T-helper 2 cell (primary cell): ENCODE measurements at places on chromosomes 6 and 20.

- DNase-seq, result no peak
Measured at GRCh38 chr6:80523010-80523409, 416.5 kb downstream of the BCKDHB start.

GRCh38 chr6:16438718-16439591, 200.6 kb downstream of the GMPR start:
- no peak for DNase-seq

DNA sequence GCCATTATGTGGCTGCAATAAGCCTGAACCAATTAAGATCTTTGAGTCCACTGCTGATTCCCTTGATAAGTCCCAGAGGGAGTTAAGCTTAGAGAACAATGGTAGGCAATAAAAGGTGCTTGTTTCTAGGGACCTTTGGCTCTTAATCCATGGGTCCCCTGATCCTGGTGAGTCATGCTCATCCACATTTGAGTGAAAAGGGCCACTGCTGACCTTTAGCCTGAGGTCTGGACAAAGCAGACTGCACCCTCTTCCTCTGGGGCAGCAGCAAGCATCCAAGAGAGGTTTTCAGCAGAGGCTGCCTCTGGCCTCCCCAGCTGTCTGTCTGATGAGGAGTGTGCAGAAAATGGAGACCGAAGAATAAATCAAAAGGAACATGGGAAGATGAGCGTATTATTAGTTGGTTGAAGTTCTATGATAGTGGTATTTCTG, 16.1 kb upstream of the SCGN start:
- no peak for DNase-seq

DNA sequence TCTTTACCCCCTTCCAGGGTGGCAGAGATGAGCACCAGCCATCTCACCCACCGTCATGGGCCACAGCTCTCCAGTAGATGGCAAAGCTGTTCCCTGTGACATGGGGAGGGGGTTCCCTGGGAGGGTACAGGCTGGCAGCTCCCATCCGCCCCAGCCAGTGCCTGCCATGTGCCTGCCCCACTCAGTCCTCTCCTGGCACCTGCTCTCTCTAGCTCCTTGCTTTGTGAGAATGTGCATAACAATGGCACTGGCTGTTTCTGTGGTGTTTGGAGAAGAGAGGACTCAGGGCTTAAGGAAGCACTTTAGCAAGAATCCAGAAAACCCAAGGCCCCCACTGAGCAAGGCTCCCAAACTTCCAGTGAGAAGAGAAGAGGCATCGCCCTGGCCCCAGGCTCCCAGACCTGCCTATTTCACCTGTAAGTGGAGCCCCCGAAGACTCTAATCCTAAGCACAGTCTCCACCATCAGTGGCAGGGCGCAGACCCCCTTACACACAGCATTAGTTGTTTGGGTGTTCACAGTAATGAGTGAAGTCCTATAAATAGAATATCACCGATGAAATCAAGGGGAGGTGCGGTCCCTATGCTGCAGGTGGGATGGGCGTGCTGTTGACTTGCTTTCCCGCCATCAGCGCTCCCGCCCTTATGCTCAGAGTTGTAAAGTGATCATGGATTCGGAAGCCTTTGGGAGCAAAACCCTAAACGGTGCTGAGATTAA, 110.2 kb downstream of the AGPAT4 start:
- DNase-seq, result no peak

GRCh38 chr20:34720266-34720665, 16.1 kb downstream of the TP53INP2 start:
- DNase-seq, result no peak

DNA sequence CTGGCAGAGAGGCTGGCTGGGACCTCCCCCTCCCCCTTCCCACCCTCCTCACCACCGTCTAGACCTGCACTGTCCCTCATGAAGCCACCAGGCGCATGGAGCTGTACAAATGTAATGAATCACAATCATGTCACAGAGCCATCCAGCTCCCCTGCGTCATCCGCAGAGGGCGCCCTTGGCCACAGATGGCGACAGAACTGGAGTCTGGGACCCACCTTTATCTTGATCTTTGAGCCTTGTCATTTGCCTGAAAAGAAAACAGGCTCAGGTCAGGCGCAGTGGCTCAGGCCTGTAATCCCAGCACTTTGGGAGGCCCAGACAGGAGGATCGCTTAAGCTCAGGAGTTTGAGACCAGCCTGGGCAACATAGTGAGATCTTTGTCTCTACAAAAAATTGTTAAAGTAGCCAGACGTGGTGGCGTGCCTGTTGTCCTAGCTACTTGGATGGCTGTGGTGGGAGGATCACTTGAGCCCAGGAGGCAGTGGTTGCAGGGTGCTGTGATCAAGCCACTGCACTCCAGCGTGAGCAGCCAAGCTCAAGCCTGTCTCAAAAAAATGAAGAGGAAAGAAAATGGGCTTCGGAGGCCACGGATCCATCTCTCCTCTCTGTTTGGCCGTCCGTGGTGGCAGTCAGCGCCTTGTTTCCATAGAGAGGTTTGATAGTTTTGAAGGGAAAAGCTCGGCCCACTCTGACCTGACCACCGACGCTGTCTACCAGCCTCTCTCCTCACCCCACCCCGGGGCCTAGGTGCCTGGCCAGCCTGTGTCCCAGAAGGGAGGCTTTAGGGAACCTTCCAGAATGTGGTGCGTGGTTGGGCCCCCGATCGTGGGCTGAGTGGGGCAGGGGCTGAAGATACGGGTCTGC, 6.2 kb downstream of the COL9A3 start:
- DNase-seq, result no peak
